Mammary microvascular endothelial cell (primary cell): ENCODE measurements at places on chromosomes 5 and 9. TPM values are rescaled to one million over a fixed set of nuclear protein-coding genes. Genes with fewer than 3 reads are reported as not detected.

DEPDC1B gene
- 17.4 and 19.1 TPM in 2 replicates for total RNA-seq

SLC34A1 gene
- total RNA-seq = not detected in 2 replicates

DMGDH gene
- total RNA-seq = 0.13 and 0.15 TPM in 2 replicates

ECM2 gene
- total RNA-seq = not detected in 2 replicates

GPR151 gene
- total RNA-seq = not detected in 2 replicates

ZBTB6 gene
- 4.4 and 5.1 TPM in 2 replicates for total RNA-seq

CFAP157 gene
- total RNA-seq = not detected in 2 replicates

AIF1L gene
- total RNA-seq = 18.6 and 19.2 TPM in 2 replicates

NUP155 gene
- total RNA-seq = 27.7 and 29.7 TPM in 2 replicates

SPATA31A3 gene
- total RNA-seq = not detected in 2 replicates

SPATA31D4 gene
- not detected in 2 replicates for total RNA-seq

RANBP17 gene
- total RNA-seq = 2.9 and 11.9 TPM in 2 replicates

SPEF2 gene
- 0.34 and 0.60 TPM in 2 replicates for total RNA-seq
